ENCODE measurements at places on chromosomes 2 and 18.

DNA sequence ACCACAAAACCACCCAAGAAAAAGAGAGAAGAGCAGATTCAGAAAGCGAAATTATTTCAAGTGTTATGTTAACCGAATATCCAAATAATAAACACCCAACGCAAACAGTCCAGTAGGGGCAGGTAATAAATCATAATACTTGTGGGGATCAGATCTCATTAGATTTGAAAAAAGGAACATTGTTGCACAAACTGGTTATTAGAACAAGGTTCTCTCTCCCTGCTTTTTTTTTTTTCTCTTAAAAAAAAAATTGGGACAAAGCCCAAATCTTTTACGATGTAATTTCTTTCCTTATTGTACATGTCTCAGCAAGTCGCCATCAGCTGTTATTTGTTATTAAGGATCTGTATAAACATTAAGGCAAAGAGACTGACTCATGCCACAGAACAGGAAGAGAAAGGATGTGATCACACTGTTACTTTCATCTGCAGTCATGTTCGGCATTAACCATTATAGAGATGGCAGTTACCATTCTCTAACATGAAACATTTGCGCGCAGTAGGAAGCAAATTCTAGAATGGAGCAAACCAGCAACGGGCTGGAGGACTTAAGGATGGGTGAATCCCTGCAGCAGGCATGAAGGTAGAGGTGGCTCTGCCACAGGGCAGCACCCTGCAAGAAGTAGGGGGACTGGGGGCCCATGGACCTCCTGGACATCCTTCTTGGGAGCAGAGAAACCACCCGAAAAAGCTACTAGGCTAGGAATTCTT, 42.0 kb downstream of the EPHA4 start:
- no peak for DNase-seq

DNA sequence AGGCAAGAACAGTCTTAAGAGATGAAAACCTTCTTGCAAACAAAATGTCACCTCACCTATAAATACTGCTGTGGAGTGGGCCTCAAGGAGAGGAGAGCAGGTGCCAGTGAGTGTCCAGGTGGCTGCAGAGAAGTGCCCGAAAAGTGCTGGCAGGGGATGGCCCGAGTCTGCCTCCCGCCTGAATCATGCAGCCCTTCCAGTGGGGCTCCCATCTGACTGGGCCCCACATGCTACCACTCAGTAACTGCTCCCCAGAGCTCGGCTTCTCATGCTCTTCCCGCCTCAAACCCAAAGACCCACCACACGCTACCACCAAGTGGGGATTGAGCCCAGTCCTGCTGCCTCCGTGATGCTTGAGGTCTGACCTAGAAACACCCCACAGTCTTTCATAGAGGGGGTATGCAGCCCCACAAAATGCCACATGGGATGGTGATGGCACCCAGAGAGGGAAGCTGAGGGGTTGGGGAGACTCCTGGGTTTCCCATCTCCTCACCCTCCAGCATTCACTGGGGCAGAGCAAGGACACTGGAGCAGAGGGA, 7.4 kb downstream of the HS6ST1 start:
- DNase-seq, result no peak

- DNase-seq, result no peak
These were observed 79.2 kb downstream of the MDH1 start for GRCh38 chr2:63668000-63668399.

DNA sequence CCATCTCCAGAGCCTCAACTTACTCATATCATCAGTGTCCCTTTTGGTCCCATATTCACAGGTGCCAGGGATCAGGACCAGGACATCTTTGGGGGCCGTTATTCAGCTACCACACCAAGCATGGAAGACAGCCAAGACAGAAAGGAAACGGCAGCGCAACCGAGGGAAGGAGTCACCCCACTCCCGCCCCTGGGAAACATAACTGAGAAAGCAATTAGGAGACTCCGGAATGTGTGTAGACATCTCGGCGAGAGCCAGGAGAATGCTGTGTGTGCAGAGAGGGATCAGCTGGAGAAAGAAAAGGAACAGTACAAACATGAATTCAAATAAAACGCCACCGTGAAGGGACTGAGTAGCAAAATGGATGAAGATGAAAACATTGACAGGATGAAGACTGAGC, 13.4 kb upstream of the BOK start:
- DNase-seq, result no peak

DNA sequence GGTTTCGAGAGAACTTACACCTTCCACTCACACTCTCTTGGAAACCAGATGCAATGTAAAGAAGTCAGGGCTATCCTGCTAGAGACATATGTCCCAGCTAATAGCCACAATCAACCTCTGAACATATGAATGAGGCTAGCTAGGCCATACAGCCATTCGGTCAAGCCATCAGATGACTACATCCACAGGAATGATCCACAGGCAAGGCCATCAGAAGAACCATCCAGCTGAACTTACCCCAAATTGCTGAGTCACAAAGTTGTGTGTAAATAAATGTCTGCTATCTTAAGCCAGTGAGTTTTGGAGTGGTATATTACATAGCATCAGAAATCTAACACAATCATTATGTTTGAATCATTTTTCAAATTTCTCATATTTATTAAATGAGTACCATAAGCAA, 5.2 kb upstream of the SPAST start:
- no peak for DNase-seq

DNA sequence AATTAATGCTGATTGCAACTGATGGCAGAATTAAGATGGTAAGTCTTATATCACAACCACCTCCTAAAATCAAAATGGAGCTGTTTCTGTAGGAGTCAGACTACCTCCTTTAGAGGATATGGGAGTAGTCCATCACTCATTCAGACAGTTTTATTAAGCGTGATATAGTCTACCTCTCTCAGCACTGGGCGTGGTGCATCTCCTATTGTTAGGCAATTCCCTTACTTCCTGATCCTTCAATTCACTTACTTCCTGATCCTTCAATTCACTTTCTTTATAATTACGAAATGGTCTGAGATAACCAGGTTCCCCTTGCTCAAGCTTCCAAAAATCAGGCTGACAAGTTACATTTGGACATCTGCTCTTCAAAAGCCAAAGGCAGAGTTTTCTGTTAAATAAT, 31.9 kb downstream of the ATP8B1 start:
- no peak for DNase-seq

DNA sequence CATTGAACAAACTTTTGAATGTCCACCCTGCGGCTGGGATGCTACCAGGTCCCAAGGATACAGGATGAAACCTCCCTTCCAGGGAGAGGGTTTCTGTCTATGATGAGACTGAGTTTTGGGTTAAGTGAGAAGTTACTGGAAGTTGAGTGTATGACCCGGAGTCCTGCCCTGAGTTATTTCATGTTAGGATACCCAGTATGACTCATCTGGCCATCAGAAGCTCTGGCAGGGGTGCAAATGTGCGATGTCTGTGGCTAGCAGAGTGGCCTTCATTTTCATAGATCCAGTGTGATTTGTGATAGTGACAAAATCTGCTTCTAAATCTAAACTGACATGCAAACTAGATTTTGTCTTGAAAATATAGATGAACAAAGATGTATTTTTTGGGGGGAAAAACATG, 55.3 kb downstream of the KCTD1 start:
- DNase-seq, result no peak
